Bladder microvascular endothelial cell (primary cell): ENCODE measurements at places on chromosomes 12 and 14. TPM values are rescaled to one million over a fixed set of nuclear protein-coding genes. Genes with fewer than 3 reads are reported as not detected.

Gene CLEC9A
- total RNA-seq = not detected in 2 replicates

Gene LRP1
- total RNA-seq = 3.2 and 4.6 TPM in 2 replicates

Gene MANSC4
- total RNA-seq = not detected in 2 replicates

Gene PALS1
- total RNA-seq = 17.2 and 36.9 TPM in 2 replicates

Gene TMEM119
- under 0.01 TPM in 1 of 2 replicates, not detected in the other for total RNA-seq

Gene SLC10A1
- total RNA-seq = not detected in 2 replicates

Gene LRTM2
- total RNA-seq = not detected in 2 replicates

Gene GPX2
- total RNA-seq = not detected in 2 replicates

Gene C1QL4
- total RNA-seq = under 0.01 TPM in 1 of 2 replicates, not detected in the other

Gene INHBC
- not detected in 2 replicates for total RNA-seq

Gene ART4
- total RNA-seq = 2.1 and 75.3 TPM in 2 replicates
